Memory B cell (primary cell): ENCODE measurements at places on chromosomes 3 and 15.

- DNase-seq = no peak
Measured at GRCh38 chr15:90001062-90001682, at the start of gene ZNF710. ZNF710 (plus strand) TSS chr15:90001324; CDS start chr15:90067138, 65,814 bp downstream.

DNA sequence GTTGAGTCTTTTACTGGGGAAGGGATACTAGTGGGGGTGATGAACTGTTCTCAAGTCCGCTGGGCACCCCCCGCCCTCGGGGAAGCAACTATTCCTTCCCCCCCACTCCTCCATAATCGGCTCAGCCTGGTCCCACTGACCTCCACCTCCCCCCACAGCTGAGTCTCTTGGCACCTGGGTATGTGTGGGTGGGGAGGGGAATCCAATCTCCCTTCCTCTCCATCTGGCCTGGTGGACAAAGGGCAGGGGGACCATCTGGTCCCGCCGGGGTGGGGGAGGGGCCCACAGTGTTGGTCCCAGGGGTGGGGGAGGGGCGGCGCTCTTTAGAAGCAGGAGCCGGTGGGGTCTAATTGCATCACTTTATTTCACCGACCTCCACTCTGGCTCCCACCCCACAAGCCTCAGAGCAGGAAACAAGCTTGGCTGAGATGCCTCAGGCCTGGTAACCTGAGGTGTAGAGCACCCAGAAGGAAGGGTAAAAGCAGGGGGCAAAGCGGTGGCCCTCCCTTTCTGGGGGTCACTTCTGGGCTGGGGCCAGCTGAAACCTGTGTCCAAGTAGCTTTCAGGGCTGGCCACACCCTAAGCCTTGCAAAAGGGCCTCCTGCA, 1.0 kb upstream of the PCBP4 start:
- DNase-seq = no peak

DNA sequence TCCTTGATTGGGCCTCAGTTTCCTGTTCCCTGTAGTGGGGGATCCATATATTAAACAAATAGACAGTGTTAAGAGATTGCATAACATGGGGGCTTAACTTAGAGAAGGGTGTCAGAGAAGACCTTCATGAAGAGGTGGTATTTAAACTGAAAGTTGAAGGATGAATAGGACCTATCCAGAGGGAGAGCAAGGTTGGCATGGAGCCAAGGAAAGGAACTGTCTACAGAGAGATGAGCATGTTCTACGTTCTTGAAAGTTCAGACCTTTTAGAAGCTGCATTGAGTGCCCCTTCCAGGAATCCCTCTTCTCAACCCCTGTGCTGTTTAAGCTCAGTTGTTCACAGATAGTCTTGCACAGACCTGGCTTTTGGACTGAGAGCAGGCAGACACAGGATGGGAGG, 2.4 kb downstream of the HTD2 start:
- DNase-seq = no peak

- no peak for DNase-seq
Measured at GRCh38 chr3:32951410-32951811, at the start of gene CCR4. CCR4 (plus strand) TSS chr3:32951644; CDS start chr3:32953423, 1,779 bp downstream.

- DNase-seq = no peak
Measured at GRCh38 chr3:142850395-142851023, 38.4 kb downstream of the PCOLCE2 start.
